ENCODE measurements at places on chromosomes 16 and 17. TPM values are rescaled to one million over a fixed set of nuclear protein-coding genes. Genes with fewer than 3 reads are reported as not detected.

The NPIPA2 gene
- total RNA-seq = 6.7 TPM

The CES1 gene
- 704 TPM for total RNA-seq

The NPIPB13 gene
- 12.5 TPM for total RNA-seq

The TBC1D26 gene
- not detected for total RNA-seq

The CES5A gene
- 2.2 TPM for total RNA-seq

The MEIOC gene
- not detected for total RNA-seq

The ASB16 gene
- total RNA-seq = 0.58 TPM

The MPP2 gene
- 7.0 TPM for total RNA-seq

The SEZ6 gene
- not detected for total RNA-seq

The SPATA32 gene
- not detected for total RNA-seq

The SLC2A4 gene
- total RNA-seq = 7.6 TPM

The GPR179 gene
- 0.23 TPM for total RNA-seq

The CA7 gene
- total RNA-seq = not detected

Data from mucosa of gallbladder (tissue), 1 donor.